ENCODE measurements at places on chromosomes 11 and 22.

- DNase-seq: no peak
Measured at GRCh38 chr11:122264121-122264520, 148.1 kb upstream of the BLID start.

DNA sequence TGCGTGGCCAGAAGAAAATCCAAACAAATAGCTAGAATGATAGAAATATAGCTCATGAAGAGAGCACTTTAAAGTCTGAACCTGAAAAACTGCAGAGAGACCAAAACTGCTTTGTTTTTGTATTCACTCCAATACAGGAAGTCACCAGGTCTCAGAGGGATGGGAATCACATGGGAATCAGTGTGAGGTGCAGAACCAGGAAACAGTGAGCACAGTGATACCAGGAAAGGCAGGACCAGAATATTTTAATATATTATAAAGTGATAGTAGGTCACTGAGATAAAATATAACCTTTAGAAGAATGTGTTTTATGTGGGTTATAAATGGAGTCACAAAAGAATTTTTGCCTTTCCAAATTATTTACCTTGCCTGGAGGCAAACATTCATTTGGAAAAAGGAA lies 277.3 kb downstream of the CASP12 start:
- no peak for DNase-seq

DNA sequence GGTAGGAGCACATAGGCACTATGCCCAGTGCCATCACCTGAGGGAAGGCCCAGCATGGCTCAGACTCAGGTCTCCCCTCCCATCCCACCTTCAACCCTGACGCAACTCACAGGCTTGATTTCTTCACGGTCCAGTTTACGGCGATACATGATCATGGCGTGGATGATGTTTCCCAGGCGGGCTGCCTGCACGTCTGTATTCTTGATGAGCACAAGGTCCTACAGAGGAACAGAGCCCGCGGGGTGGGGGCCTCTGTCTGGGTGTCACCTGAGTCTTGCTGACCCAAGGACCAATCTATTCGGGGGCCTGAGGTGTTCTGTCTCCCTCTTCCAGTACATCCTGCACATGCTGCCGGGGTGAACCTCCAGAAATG lies 3.9 kb downstream of the CPT1B start:
- no peak for DNase-seq

- DNase-seq: peak; percentile 27
Measured at GRCh38 chr22:46297151-46297812, 612 bp downstream of the GTSE1 start.

DNA sequence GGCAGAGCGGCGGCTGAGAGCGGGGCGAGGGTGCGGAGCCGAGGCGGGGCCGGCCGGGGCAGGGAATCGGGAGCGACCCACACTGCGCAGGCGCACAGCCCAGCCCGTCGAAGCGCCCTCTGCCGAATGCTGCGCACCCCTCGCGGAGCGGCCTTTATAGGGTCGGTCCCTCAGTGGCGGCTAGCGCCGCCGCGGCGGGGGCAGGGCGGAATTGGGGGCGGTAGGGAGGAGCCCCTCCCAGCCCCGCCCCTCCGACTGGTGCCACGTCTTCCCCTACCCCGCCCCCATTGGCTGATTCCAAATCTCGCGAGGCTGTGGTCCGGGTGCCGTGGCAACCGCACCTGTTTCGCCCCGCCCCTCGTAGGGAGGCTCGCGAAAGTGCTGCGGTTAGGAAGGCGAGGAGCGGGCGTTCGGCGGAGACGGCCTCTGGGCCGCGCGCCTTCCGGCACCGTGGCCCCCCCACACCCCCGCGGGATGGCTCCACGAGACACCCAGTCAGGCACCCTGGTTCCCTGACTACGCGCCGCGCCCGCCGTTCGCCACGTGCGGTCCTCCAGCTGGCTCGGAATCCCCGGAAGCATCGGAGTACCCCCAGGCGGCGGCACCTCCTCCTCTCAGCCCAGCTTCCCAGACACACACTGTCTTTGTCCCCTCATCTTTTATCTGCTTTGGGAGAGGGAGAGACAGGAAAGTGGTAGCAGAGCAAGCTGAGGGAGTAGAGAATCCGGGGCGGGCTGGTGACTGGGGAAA lies at the start of gene EHD1:
TSS of gene EHD1 (minus strand) at position 128 of the 750 bp plus-strand sequence. CDS start 157 bp downstream, outside the sequence.
- peak; percentile 99 for DNase-seq

DNA sequence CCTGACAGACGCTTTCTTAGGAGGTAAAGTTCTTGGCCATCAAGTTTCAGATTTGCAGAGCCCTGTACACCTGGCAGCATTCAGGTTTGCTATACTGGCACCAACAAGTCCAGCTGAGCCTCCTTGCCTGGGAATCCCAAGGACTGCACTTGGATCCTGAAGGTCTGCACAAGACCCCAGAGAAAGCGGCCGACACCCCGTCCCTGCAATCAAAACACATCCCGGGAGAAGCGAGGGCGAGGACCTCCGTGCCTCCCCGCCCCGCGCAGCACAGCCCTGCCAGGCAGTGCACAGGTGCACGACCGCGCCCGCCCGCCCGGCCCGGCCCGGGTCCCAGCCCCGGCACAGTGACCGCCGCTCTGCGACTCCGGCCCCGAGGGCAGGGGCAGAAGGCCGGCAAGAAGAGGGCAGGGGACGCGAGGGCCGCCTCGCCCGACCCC lies 559 bp downstream of the MRTFA start:
- DNase-seq: peak; percentile 14

- no peak for DNase-seq
Measured at GRCh38 chr22:20558534-20558933, 51.1 kb downstream of the MED15 start.

GRCh38 chr11:71164621-71165020 lies 87.8 kb downstream of the SHANK2 start:
- no peak for DNase-seq

GRCh38 chr11:131065435-131066413 lies 149.4 kb upstream of the SNX19 start:
- DNase-seq: no peak

GRCh38 chr11:102572554-102573220 lies 42.1 kb upstream of the MMP7 start:
- no peak for DNase-seq

DNA sequence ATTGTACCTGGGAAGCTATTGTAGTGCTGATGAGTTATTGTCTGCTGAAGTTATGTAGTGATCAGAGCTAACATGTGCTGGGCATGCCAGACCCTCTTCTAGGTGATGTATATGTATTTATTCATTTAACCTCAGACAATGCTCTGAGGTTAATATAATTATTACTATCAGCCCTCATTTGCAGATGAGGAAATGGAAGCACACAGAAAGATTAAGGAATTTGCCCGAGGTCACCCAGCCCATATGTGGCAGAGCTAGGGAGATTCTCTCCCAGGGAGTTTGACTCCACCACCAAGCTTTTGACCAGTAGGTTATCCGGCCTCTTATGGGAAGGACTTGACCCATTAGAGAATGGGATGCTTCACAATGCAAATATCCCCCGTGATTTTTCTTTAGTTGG lies 114.2 kb upstream of the NAV2 start:
- no peak for DNase-seq

- no peak for DNase-seq
Measured at GRCh38 chr22:21674638-21675245, 8.9 kb downstream of the PPIL2 start.

DNA sequence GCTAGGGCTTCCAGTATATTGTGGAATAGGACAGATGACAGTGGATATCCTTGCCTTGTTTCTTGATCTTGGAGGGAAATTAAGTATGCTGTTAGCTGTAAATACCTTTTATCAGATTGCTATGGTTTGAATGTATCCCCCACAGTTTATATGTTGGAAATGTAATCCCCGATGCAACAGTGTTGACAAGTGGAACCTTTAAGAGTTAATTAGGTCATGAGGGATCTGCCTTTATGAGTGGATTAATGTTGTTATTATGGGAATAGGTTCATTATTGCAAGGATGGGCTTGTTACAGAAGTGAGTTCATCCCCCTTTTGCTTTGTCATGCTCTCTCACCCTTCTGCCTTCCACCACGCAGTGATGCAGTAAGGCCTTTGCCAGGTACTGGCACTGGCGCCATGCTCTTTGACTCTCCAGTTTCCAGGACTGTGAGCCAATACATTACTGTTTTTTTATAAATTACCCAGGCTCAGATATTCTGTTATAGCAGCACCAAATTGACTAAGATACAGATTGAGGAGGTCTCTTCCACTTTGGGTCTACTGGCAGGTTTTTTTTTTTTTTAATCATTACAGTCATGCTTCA lies 16.4 kb downstream of the CABIN1 start:
- DNase-seq: no peak

- DNase-seq: no peak
Measured at GRCh38 chr11:35424157-35424940, 5.0 kb upstream of the SLC1A2 start.

DNA sequence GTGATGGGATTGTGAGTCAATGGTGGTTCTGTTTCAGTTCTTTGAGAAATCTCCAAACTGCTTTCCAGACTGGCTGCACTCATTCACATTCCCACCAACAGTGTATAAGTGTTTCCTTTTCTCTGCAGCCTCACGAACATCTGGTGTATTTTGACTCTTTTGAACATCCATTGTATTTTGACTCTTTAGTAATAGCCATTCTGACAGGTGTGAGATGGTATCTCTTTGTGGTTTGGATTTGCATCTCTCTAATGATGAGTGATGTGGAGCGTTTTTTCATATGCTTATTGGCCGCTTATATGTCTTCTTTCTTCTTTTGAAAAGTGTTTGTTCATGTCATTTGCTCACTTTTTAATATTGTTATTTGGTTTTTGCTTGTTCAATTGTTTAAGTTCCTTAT lies 19.4 kb downstream of the NELL1 start:
- no peak for DNase-seq

GRCh38 chr11:65121865-65122696 lies at the start of the genes FAU and MRPL49:
FAU (minus strand) TSS chr11:65122134; CDS start chr11:65121813, 321 bp downstream.
MRPL49 (plus strand) TSS chr11:65122321; CDS start chr11:65122347, 26 bp downstream.
- DNase-seq: peak; percentile 98

DNA sequence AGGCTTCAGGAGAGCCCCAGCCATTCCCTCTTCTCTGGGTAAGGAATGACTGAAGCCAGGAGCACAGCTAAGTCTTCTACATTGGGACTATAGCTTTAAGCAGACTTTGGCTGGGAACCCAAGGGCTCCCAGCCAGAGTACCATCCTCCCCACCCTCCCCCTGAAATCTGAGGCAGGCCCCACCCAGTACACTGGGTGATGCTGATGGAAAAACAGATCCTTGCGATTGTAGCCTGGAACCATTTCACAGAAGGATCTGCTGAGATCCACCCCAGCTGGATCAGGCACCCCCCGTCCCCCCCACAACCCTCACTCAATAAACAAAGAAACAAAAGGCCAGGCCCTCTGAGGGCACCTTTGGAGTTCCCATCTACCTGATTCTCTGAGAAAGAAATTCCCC lies 39.8 kb downstream of the IL18BP start:
- no peak for DNase-seq

GRCh38 chr22:46374663-46375474 lies 39.4 kb downstream of the TRMU start:
- no peak for DNase-seq

DNA sequence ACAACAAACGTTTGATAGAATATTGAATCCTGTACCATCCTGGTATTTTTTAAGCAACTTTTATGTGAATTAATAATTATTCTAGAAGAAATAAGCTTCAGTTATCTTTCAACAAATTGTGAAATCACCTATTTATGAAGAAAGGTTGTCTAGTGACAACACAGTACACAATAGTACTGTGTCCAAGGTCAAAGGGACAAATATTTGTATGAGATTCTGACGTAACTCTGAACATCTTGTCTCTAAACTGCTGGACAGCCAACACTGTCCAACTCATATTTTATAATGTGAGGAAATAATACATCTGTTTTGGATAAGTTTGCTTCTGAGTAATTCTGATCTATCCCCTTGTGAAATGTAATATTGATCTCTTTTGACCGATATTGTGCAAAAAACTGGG lies 18.9 kb downstream of the CASP5 start:
- DNase-seq: no peak

- no peak for DNase-seq
Measured at GRCh38 chr11:3095712-3096361, 38.6 kb upstream of the CARS1 start.

DNA sequence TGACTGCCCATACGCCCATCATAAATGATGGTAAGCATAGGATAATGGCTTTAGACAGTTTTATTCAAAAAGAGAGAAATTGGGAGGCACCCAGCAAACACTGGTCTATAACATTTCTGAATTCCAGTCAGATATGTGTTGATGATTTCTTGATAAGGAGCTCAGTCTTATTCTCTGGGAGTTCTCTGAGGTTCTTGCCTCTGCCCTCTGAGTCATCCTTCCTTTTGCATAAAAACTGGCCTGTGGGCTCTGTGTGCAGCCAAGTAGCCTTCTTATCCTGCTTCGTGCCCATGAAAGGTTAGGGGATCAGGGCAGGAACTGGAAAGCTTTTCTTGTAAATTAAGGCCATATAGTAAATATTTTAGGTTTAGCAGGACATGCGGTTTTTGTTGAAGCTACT lies 48.9 kb downstream of the FAR1 start:
- no peak for DNase-seq

DNA sequence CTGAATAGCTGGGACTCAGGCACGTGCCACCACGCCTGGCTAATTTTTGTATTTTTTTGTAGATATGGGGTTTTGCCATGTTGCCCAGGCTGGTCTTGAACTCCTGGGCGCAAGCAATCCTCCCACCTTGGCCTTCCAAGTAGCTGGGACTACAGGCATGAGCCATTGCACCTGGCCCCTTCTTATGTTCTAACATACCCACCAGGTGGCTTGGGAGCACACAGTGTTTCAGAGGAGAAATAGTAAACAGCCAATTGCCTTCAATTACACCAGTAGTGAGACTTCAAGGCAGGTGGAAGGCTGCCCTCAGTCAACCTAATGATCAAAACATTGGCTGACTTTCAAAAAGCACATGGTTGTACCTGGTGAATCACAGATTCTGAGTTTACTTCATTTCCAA lies 167.2 kb downstream of the SWAP70 start:
- no peak for DNase-seq

DNA sequence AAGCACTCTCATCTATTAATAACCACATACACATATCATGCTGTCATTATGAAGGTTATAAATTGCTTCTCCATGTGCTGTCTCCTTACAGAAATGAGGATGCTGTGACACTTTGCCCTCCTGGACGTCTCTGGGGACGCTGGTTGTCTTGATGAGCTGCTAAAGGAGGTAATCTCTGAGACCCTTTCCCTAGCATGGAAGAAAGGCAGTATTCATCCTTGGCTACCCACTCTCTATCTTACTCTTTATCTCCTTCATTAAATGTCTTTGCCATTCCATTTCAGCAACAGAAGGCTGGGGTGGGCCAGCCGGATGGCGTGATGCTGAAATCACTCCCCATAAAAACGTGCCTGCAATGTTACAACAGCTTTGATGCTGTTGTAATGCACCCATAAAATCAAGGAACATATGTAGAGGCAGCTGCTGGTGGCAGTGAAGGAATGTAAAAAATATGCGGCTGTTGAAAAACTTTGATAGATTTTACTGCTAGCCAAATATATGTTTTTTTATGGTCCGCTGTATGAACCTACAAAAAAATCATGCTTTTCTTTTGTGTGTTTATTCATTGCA lies 715.1 kb upstream of the API5 start:
- DNase-seq: no peak

- no peak for DNase-seq
Measured at GRCh38 chr11:86197448-86197847, 47.1 kb upstream of the EED start.
